H1 (cell line): ENCODE measurements at places on chromosomes 2 and 18. TPM values are rescaled to one million over a fixed set of nuclear protein-coding genes. Genes with fewer than 3 reads are reported as not detected.

Gene ZBTB7C
- 0.15 and 0.17 TPM in 2 replicates for polyA plus RNA-seq

- DNase-seq, result peak; percentile 13
- H3K27ac ChIP-seq, result peak within 1 kb of the TSS; percentile 4; the same call in 1 of the 2 replicates
- peaks cover 3% of the 10 kb centered on the region; the same call in 1 of the 2 replicates for H3K4me1 ChIP-seq
- peaks cover 2% of the 10 kb centered on the region; the same call in 1 of the 2 replicates for H3K27me3 ChIP-seq
- peak within 1 kb of the TSS; percentile 15; the same call in 1 of the 2 replicates for H3K4me3 ChIP-seq
These were observed at the start of gene SULT1C2 for GRCh38 chr2:108288534-108289106. Gene SULT1C2 (plus strand): TSS chr2:108288895. CDS start chr2:108293668, 4,773 bp downstream.

Gene FHOD3
- polyA plus RNA-seq, result 7.6 and 9.7 TPM in 2 replicates

- peak overlapping the region; percentile 95 for H3K4me3 ChIP-seq
- no peak for DNase-seq
- no peaks in the 10 kb centered on the region for H3K36me3 ChIP-seq
- H3K27ac ChIP-seq, result no peak overlapping the region
These were observed 1.2 kb downstream of the STK17B start for GRCh38 chr2:196170213-196170605.

DNA sequence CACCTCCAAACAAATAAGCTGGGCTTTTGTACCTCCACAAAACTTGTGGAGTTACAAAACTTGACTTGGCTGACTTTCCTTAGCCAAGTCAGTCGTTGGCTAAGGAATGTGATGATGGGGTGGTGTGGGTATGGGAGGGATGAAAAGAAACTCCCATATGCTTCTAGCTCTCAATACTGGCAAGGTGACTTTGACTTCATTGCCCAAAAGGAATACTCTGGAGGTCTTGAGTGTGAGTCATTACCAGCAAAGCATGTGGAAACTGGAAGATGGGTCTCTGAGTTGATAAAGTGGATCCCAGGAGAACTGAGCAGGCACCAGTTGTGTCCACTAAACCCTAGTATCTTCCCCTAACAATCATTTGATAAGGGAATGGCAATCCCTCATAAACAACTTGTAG is 226.7 kb downstream of the GULP1 start:
- H3K36me3 ChIP-seq, result no peaks in the 10 kb centered on the region
- DNase-seq, result no peak
- peaks cover 7% of the 10 kb centered on the region for H3K4me1 ChIP-seq
- H3K27ac ChIP-seq, result no peak overlapping the region

- no peaks in the 10 kb centered on the region for H3K27me3 ChIP-seq
- no peak overlapping the region for H3K4me3 ChIP-seq
- no peaks in the 10 kb centered on the region for H3K36me3 ChIP-seq
- H3K4me1 ChIP-seq, result no peaks in the 10 kb centered on the region
- H3K27ac ChIP-seq, result no peak overlapping the region
- DNase-seq, result no peak
These were observed 98.2 kb upstream of the SLC66A3 start for GRCh38 chr2:11057031-11057430.

- no peaks in the 10 kb centered on the region for H3K27me3 ChIP-seq
- peaks cover 10% of the 10 kb centered on the region for H3K4me1 ChIP-seq
- no peaks in the 10 kb centered on the region for H3K36me3 ChIP-seq
- DNase-seq, result no peak
- H3K4me3 ChIP-seq, result no peak overlapping the region
These were observed 18.0 kb downstream of the MARCHF4 start for GRCh38 chr2:216354306-216354705.

Gene IGFBP2
- polyA plus RNA-seq, result 782 and 980 TPM in 2 replicates

Gene HOXD8
- not detected in 2 replicates for polyA plus RNA-seq

Gene EMILIN2
- 6.0 and 8.1 TPM in 2 replicates for polyA plus RNA-seq

DNA sequence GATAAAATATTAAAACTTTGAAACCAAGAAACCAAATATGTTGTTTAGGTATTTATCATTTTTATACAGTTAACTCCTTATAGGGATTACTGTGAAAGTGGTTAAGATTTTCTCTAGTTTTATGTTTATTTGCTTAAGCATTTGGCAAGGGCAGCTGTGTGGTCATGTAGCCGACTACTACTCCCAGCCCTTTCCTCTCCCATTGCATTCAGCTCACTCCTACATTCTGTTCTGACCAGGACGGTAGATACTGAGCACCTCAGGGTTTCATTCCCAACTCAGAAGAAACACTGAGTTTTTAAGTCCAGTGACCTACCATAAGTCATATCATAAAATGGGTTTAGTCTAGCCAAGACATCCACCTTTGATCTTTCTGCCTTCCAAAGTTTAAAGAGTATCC is 19.8 kb downstream of the FZD5 start:
- H3K27ac ChIP-seq, result no peak overlapping the region
- H3K4me3 ChIP-seq, result no peak overlapping the region
- DNase-seq, result no peak
- peaks cover 59% of the 10 kb centered on the region for H3K36me3 ChIP-seq
- peaks cover 5% of the 10 kb centered on the region for H3K4me1 ChIP-seq

GRCh38 chr2:68857855-68858456 is 13.2 kb downstream of the BMP10 start:
- no peak overlapping the region for H3K4me3 ChIP-seq
- H3K27ac ChIP-seq, result no peak overlapping the region
- H3K36me3 ChIP-seq, result no peaks in the 10 kb centered on the region
- H3K4me1 ChIP-seq, result no peaks in the 10 kb centered on the region

Gene STARD6
- polyA plus RNA-seq, result not detected in 2 replicates

DNA sequence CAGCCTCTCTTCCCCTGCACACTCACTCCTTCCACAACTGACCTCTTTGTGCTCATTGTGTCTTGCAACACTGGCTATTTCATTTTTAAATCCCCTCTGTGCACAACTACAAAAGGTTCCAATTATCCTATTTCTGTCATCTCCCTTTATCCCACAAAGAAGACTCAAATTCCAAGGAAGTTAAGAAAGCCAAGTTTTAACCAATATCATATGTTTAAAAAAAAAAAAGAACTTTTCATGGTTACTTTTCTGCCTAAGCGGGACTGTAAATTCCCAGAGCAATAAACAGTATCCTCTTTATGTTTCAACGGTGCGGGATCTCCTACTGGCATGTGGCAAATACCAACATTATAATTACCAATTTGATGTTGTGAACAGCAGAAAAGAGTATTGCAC is 83.8 kb downstream of the DOCK10 start:
- H3K27me3 ChIP-seq, result no peaks in the 10 kb centered on the region
- H3K27ac ChIP-seq, result no peak overlapping the region
- H3K36me3 ChIP-seq, result no peaks in the 10 kb centered on the region
- H3K4me3 ChIP-seq, result no peak overlapping the region
- DNase-seq, result no peak

DNA sequence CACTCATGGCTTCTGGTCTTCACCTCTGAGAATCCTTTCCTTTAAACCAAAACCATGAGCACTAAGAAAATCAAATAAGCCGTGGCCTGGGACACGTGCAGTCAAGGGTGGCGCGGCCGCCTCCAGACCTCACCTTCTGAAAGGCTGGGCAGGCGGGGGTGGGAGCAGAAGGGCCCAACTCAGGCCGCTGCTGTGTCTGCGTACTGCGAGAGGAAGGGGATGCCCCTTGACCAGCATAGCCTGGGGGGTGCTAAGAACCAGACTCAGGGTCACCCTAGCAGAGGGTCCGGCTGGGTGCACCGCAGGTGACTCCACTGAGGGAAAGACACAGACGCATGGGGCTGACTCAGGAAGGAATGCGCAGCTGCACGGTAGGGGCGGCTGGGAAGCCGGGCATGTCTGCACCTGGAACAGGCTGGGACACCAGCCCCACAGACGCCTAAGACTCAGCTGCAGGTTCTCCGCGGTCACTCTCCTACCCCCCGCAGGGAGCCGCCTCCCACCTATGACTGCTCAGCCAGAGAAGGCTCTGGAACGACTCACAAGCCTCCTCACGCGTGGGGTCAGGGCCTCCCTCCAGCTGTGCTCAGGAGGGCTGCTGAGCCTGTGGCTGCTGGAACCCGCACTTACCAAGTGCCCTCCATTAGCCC is 432.4 kb upstream of the MYT1L start:
- no peak for DNase-seq
- no peaks in the 10 kb centered on the region for H3K27me3 ChIP-seq
- no peak overlapping the region for H3K4me3 ChIP-seq
- H3K4me1 ChIP-seq, result no peaks in the 10 kb centered on the region; the same call in 1 of the 2 replicates

GRCh38 chr2:222672068-222672401 is 577 bp downstream of the MOGAT1 start:
- no peaks in the 10 kb centered on the region for H3K36me3 ChIP-seq
- peak overlapping the region; percentile 48 for H3K4me3 ChIP-seq
- no peaks in the 10 kb centered on the region; the same call in 1 of the 2 replicates for H3K4me1 ChIP-seq
- no peaks in the 10 kb centered on the region for H3K27me3 ChIP-seq

DNA sequence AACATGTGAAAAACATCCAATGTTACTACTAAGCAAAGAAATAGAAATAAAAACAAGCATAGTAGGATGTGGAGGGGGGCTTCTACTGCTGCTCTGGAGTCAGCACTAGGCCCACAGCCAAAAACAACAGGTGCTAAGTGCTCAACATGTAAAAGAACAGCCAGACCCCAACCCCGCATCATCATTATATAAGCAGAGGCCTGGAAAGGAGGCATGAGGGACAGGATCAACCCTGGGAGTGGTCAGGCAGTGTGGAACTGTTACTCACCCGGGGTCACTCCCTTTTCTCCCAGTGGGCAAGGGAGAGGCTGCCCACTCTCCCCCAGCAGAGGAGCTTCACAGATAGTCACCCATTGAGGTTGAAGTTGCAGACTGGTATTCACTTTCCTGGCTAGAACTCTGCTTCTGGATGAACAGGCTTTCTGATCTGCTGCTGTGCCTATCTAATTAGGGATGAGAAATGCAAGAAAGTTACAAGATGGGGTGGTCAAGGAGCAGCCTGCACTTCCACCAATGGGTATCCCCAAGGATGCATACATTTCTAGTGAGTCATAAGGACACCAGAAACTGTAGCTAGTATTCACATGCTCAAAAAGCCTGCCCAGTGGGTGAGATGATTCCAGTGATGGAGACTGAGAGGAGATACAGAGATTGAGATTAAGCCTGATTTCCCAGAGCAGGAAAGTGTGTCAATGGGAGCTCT is 480.1 kb upstream of the TCF4 start:
- peaks cover 9% of the 10 kb centered on the region for H3K4me1 ChIP-seq
- no peak overlapping the region for H3K4me3 ChIP-seq
- no peak overlapping the region for H3K27ac ChIP-seq
- no peak for DNase-seq

Gene SAG
- polyA plus RNA-seq, result not detected in 2 replicates

Gene CNTNAP5
- polyA plus RNA-seq, result 0.11 and 0.13 TPM in 2 replicates

DNA sequence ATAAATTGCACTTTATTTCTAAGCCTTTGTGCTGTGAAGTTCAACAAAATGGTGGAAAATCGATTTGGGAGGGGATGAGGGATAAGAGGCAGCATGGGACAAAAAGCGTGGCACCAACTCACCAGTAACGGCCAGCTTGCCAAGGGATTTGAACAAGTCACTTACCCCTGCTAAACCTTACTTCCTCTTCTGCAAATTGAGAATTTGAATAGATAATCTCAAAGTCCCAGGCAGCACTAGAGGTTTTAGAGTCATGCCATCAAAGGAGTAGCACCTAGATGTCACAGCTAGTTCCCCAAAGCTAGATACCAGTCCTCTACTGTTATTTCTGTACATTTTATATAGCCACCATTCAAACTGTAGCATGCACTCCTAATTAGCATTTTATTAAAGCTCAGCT is 83.7 kb upstream of the VRK2 start:
- H3K36me3 ChIP-seq, result no peaks in the 10 kb centered on the region
- no peak overlapping the region for H3K27ac ChIP-seq
- no peaks in the 10 kb centered on the region for H3K4me1 ChIP-seq
- DNase-seq, result no peak
- H3K4me3 ChIP-seq, result no peak overlapping the region

DNA sequence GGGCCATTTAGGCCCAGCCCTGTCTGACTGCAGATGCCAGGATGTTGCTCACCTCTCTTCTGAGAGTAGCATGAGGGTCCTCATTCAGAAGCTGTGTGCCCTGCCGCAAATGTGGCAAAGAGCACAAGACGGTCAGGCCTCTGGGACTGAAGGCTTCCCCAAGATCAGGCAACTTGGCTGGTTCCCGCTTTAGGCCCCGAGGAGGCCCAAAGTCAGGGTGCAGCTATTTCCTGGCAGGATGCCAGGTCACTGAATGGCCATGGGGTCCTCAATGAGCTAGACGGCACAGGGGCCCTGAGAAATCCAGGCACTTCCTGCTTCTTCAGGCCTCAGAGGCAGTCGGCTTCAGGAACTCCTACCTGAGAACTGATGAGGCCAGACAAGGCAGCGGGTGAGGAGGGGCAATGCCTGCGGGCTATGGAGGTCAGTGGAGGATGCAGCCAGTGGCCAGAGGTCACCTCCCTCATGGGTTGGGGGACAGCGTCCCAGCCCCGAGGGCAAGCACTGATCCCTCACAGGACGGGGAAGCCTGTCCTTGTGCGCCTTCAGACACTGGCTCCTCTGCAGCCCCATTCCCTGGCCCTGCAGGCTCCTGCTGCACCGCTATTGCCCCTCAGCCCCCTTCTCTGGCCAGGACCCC is 44.9 kb downstream of the LMAN2L start:
- no peaks in the 10 kb centered on the region for H3K27me3 ChIP-seq
- no peak for DNase-seq
- no peak overlapping the region for H3K27ac ChIP-seq
- no peaks in the 10 kb centered on the region for H3K4me1 ChIP-seq
- H3K4me3 ChIP-seq, result no peak overlapping the region
